ENCODE measurements at places on chromosomes 2 and 18.
A peak's percentile ranks its signal among the peaks of the same experiment; 100 is the strongest.

- DNase-seq, result no peak
These were observed 12.0 kb upstream of the GALNT14 start for GRCh38 chr2:31150120-31150670.

DNA sequence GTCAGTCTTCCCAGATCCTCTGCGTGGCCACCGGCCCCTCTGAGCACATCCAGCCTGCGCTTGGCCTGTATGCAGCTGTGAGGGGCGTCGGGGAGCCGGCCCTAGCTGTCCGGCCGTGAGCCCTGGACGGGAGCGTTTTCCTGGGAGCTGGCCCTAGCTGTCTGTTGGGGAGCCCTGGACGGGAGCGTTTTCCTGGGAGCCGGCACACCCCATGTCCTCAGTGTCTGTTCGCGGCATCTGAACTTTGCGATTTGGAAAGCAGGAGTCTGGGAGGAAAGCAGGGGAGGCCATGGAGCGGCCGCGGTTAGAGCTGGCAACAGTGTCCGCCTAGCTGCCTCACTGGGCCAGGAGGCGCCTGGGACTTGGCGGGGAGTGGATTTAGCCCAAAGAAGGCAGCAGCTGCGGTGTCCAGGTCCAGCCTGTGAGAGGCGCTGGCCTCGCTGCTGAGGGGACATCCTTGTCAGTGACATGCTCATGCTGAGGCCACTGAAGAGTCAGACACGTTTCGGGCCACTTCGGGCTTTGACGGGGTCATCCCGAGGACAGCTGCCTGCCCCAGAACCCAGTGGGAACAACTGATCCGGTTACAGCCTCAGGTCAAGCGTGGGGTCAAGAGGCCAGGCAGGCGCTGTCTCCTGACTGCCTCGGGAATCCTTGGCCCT is 75.8 kb downstream of the KCNG2 start:
- no peak for DNase-seq

DNA sequence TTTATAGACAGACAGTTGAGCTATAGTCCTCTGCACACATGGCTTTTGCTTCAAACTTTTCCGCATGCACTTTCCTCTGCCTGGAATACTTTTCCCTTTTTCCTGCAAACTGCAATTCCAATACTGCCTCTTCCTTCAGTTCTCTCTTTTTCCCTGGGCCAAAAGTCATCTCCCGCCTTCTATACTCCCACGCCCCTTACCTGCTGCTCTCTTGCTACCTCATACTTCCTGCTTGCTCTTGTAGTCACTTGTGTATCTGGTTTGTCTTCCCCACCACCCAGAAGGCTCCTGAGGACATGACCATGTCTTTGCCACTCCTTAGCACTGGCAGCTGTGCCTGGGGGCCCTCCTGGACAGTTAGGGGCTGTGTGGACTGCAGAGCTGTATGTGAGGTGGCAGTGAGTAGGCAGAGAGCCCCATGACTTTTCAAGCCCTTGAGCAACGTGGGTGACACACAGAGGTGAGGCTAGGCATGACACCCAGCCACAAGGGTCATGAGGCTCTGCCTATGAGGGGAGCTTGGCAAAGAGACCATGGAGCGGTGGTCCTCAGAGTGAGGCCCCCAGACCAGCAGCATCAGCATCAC is 23.2 kb downstream of the SPEG start:
- no peak for DNase-seq

DNA sequence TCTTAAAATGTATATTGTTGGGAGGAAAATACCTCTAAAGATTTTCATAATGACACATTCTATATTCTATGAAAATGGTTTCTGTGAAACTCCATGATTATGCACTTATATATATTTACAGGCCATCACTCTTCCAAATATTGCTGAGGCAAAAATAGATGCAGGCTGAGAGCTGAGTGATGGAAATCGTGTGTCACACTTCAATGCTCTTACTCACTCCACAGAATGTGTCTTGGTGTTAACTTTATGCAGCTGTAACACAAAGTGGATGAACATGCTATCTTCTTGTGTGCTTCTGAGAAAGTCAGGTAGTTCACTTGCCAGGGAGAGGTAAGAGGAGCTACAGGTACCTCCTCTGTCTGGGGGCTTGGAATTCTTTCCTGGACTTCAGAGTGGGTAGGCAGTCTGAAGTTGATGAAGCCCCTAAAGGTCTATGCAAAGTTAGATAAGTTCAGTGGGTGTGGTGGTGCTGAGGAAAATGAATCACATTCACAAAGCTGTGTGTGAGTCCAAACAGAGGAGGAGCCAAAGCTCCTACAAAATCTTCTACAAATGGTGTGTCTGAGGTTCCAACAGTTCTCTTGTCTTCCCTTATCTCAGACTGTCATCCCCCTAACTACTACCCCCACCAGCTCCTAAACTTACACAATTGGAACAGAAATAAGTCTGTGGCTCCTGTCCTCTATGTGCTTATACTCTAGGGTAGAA is 74.2 kb upstream of the ST6GAL2 start:
- peak; percentile 80 for DNase-seq

DNA sequence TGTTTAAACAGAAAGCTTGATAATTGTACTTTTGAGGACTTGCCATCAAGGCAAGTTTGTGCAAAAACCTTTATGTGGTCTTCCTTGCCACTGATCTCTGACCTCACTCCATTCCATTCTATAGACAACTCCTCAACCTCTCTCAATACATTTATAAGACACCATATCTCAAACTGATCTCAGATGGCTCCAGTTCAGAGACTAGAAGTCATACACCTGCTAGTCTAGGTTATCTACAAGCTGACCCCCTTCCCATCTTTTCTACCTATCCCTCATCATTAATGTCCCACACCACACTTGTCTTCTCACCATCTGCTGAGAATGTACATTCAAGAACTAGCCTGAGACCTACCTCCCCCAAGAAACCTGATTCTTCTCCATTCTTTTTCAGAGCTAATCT is 113.1 kb downstream of the METTL8 start:
- DNase-seq, result no peak

- no peak for DNase-seq
These were observed 42.9 kb downstream of the DOK1 start for GRCh38 chr2:74597410-74597809.

DNA sequence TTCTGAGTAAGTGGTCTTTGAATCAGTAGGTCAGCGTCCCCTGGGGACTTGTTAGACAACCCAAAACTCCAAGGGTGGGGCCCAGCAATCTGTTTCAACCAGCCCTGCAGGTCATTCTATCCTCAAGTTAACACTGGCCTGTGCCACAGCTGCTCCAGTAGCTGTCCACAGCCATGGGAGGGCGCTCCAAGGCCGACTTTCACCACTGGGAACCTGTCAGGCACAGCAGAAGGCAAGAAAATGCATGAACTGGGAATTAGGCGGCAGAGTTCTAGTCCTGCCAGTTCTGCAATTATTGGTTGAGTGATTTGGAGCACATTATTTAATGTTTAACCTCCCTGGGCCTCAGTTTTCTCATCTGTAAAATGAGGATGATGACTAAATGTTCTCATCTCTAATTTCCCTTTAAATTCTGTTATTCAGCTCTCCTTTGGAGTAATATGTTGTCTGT is 17.4 kb upstream of the MRPL33 start:
- peak; percentile 74 for DNase-seq

Data from fibroblast of skin of back (primary cell).